Naive thymus-derived CD4-positive, alpha-beta T cell (primary cell): ENCODE measurements at places on chromosomes 13 and 19. TPM values are rescaled to one million over a fixed set of nuclear protein-coding genes. Genes with fewer than 3 reads are reported as not detected.
A peak's percentile ranks its signal among the peaks of the same experiment; 100 is the strongest.

Gene LGALS7
- not detected for total RNA-seq

DNA sequence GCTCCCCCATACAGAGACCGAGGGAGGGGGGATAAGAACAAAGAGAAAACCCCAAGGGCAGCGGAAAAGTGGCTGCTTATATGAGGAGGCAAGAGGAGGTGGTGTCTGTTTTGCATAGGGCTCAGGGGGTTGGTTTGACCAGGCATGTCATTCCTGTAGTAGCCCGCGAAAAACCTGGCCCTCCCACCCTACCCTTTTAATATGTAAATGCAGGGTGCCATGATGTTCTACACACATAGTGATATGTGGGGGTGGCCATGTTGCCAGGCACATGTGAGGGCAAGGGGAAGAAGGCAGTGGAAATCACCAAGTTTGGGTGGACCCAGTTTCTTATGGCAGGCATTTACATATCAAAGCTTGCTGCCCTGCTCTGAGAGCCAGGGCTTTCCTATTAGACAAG, 203.5 kb upstream of the UBL3 start:
- no peak for DNase-seq

DNA sequence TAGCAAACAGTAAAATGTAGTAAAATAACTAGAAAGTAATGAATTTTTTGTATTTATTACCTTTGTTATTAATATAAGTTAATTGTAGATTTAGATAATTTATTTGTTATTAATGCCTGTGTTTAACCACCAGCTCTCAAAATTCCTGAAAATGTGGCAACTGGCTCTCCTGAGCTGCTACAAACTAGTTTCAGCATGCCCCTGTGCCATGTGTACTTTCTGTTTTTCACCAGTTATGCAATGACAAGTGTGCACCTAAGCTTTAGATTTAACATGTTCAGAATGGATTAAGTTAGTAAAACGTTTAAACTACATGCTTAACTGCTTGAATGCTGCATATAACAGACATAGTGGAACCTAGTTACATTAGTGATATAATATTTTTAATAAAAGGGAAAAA, 88.1 kb downstream of the POSTN start:
- DNase-seq: no peak

Gene ICAM1
- 37.4 TPM for total RNA-seq

- DNase-seq: no peak
These were observed 336.5 kb downstream of the MZT1 start for GRCh38 chr13:72390909-72391308.

GRCh38 chr19:41495589-41495988, 52.6 kb downstream of the ERICH4 start:
- no peak for DNase-seq

Gene PRTN3
- total RNA-seq: not detected

DNA sequence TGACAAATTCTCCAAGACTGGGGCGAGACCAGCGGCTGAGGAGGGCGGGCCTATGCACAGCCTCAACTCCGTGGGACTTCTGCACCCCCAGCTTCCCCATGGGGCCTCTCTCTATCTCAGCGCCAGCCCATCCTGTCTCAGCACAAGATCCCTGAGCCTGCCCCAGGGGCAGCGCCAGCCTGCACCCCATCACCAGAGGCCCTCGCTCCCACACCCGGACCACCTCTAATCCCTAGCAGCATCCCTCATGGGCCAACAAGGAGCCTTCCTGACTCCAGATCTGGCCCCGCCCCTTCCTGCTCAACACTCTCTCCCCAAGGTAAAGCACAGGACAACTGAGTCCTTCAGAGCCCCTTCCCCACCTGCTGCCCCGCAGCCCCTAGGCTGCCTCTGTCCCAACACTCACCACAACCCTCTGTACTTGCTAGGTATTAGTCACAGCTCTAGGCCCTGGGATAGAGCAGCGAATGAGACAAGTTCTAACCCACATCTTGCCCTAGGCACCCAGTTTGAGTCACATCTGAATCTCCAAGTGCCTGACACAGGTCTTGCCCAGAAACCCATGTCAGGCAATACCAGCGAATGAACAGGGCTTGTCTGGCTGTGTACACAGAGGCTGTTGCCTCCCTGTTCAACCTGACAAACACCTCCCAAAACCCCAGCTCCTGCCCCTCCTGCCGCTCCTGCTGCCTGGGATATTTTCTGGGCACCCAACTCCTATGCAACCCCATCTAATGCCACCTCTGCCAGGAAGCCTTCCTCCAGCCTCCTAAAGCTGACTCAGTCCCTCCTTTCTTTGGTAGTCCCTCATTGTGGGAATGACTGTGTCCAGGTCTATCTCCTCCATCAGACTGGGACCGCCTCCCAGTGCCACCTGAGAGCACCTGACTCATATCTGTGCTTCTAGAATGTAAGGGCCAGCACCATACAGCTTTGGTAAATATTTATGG, 18.6 kb downstream of the GRIK5 start:
- no peak for DNase-seq

DNA sequence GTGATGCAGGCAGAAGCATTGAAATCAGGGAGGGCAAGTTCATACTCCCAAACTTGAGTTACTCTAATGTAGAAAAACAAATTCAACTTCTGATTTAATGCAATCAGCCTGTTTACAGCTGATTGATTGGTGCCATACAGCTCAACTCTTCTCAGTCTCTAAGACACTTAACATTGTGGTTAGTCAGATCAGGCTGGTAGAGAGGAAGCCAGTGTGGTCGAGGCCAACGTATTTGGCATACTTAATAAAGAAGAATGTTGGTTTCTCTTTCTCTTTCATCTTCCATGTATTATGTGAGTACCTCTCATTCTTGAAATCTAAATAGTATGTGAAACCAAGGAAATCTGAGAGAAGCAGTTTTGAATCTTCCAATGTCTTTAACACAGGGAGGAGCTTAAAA, 255.0 kb upstream of the SLITRK1 start:
- peak; percentile 57 for DNase-seq

Gene FAM124A
- not detected for total RNA-seq

Gene RAB20
- total RNA-seq: 9.1 and 9.3 TPM in 2 replicates

DNA sequence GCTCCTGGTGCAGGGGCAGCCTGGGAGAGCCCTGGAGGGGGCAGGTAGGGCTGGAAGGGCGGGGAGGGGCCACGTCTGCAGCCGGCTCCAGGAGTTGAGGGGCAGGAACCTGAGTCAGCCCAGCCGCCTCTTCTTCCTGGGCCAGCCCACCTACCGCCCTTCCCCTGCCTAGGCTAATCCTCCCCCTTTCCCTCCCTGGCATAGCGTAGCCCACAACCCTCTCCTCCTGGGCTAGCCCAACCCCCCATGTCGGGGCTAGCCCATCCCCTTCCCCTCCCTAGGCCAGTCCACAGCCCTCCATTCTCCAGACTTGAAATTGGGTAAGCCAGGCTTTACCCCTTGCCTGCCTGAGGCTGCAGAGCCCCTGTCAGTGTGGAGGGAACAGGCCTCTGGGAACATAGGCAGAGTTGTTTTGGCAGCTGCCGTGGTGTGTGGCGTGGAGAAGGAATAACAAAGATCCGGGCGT, 20.6 kb upstream of the WDR18 start:
- no peak for DNase-seq

GRCh38 chr13:34751044-34751443, 191.0 kb upstream of the NBEA start:
- no peak for DNase-seq

Gene ELAVL3
- total RNA-seq: 0.19 TPM in 1 of 2 replicates, not detected in the other

Gene SH2D3A
- 25.1 and 27.9 TPM in 2 replicates for total RNA-seq

GRCh38 chr19:3047496-3048189, 14.7 kb downstream of the TLE5 start:
- DNase-seq: peak; percentile 46

- DNase-seq: no peak
These were observed 74.1 kb downstream of the DCLK1 start for GRCh38 chr13:36057041-36057440.

GRCh38 chr13:80551650-80552497, 210.9 kb upstream of the SPRY2 start:
- DNase-seq: no peak

Gene TMEM190
- not detected for total RNA-seq

Gene KDELR1
- 51.2 TPM for total RNA-seq

Gene NLRP9
- not detected in 2 replicates for total RNA-seq

Gene MIA
- total RNA-seq: not detected

Gene MEIOSIN
- not detected for total RNA-seq

Gene NLRP4
- not detected for total RNA-seq

GRCh38 chr13:90868321-90868920, 479.1 kb upstream of the MIR17HG start:
- DNase-seq: no peak

DNA sequence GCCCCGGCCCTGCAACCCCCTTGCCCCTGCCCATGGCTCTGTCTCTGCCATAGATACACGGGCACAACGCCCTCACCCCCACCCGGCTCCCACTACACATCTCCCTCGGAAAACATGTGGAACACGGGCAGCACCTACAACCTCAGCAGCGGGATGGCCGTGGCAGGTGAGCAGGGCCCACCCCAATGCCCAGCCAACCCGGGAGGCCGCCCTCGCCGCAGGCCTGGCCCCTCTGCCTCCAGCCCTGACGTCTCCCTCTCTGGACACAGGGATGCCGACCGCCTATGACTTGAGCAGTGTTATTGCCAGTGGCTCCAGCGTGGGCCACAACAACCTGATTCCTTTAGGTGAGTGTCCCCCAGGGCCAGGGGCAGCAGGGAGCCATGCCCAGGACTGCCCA, 7.7 kb downstream of the YIPF2 start:
- DNase-seq: no peak
